Left renal cortex interstitium (tissue), 4 donors: ENCODE measurements at places on chromosomes 13 and 19. TPM values are rescaled to one million over a fixed set of nuclear protein-coding genes. Genes with fewer than 3 reads are reported as not detected.

Gene DZIP1
- 66.2 TPM for polyA plus RNA-seq

Gene CBLC
- 7.8 TPM for polyA plus RNA-seq

Gene ZNF573
- polyA plus RNA-seq, result 12.9 TPM

Gene SEMA6B
- polyA plus RNA-seq, result 3.1 TPM

Gene PCSK4
- 5.3 TPM for polyA plus RNA-seq

Gene VSTM2B
- 0.32 TPM for polyA plus RNA-seq

GRCh38 chr13:103394618-103395017, 328.4 kb upstream of the SLC10A2 start:
- no peak for DNase-seq

- DNase-seq, result no peak
Observed at GRCh38 chr13:65943024-65943423, 1287.1 kb downstream of the PCDH9 start.

- no peak for DNase-seq
Observed at GRCh38 chr19:51078104-51078503, 4.6 kb downstream of the KLK14 start.

- no peak for DNase-seq
Observed at GRCh38 chr13:39942552-39943273, 287.3 kb downstream of the COG6 start.

DNA sequence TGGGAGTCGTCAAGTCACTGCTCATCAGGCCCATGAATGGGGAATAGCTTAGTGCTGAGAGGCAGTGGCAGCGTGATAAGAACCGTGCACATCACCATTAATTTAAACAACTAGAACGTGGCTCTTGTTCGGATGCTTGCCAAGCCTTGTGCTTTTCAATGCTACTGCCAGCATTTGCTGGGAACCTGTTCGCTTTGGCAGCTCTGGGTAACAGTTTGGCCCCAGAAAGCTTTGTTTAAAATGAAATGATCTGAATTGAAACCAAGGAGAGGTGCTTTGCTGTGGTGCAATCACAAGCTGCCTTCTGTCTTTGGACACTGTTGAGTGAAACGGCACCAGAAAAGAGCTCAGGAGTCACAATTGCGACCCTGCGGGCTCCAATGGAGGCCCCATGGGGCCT, 53.5 kb upstream of the OLFM4 start:
- DNase-seq, result no peak
